ENCODE measurements at places on chromosomes 4 and X.
A peak's percentile ranks its signal among the peaks of the same experiment; 100 is the strongest.

DNA sequence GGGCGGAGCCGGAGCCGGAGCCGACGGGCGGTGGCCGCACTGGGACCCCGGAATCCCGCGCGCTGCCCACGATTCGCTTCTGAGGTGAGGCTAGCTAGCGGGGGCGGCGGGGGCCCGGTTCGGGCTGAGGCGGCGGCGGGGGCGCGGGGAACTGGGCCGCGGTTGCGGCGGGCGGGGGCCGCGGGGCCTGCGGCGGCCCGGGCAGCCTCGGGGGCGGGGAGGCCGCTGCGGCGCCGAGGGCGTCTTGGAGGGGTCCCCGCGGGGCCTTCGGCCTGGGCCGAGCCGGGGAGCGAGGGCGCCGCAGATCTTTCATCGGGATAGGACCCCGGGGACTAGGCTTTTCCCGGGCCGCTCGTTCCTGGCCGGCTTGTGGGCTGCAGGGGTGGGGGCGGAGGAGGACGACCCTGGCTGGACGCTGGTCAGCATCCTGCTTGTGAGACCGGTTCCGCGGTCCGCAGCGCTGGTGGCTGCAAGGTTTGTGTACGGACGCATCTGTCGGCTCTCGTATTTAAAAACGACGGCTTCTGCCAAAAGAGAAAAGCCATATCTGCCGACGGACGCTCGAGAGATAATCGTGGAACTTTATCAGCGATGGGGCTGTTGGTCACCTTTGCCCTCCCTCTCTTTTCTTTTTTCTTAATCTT, 419 bp downstream of the ADD1 start:
- DNase-seq: peak; percentile 14

DNA sequence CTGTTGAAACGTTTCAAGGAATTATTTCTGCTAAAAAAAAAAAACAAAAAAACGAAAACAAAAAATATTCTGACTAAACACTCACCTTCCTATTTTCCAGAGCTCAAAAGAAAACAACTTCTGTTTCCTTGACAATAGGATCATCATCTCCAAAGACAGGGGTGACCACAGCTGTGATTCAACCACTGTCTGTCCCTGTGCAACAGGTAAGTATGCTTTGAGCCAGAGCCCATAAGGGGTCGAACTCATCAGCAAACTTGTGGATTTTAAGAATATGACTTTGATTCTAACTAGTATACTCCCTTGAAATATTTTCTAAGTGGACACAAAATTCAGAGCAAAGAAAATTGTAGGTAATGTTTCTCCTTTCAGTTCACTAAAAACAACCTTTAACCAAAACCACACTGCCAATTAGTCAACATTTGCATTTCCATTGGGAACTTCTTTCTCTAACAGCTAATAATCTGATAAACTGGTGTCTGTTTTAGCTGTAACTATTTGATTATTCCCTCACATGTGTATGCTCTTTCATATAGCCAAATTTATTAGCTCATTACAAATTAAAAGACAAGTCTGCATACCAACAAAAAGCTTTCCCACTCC, 186.1 kb downstream of the PALLD start:
- DNase-seq: no peak

- no peak for DNase-seq
These were observed 62.0 kb downstream of the AWAT2 start for GRCh38 chrX:69987691-69988090.

DNA sequence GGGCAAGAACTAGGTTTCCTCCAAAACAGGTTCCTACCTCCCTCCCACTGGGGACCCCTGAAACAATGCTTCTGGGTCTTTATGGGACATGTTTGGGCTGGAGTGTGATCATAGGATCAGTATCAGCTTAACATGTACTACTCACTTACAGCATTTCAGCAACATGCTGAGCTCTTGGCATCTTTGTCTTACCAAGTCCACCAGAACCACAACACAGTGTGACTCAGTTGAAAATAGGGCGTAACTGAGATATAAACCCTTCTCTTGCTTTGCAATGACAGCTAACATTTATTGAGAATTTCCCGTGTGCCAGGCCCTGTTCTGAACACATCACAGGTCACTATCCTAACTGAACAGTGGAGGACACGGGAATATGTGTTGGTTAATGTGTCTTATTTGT, 218.5 kb upstream of the LNX1 start:
- DNase-seq: no peak

- no peak for DNase-seq
These were observed 360.0 kb downstream of the CHIC1 start for GRCh38 chrX:73922856-73923455.

DNA sequence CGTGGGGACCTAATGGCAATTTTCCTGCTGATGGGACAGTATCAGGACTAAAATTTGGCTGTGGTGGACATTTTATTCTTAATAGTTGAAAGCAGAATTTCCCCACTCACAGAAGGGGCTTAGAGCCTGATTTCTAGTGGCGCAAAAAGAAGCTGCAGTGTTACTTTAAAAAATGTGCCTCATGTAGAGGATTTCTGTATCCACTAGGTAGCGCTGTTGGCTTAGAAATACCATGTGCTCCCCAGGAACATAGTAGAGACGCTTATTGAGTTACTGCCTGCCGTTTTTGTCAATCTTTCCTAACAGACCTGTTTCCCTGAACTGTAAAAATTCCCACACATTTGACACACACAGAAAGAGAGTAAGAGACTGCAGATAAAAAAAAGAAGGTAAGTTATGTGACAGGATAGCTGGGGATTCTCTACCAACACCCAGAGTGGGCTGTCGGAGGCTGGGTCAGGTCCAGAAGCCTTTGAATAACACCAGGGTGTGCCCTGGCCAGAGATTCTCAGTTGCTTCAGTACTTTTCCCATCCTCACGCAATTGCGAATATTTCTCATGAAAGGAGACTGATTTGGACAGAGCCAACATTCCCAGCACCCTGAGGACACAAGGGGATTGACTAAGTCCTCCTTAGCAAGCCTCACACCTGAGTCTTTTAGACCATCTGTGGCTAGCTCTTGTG, 88.4 kb downstream of the ZXDA start:
- DNase-seq: peak; percentile 3

DNA sequence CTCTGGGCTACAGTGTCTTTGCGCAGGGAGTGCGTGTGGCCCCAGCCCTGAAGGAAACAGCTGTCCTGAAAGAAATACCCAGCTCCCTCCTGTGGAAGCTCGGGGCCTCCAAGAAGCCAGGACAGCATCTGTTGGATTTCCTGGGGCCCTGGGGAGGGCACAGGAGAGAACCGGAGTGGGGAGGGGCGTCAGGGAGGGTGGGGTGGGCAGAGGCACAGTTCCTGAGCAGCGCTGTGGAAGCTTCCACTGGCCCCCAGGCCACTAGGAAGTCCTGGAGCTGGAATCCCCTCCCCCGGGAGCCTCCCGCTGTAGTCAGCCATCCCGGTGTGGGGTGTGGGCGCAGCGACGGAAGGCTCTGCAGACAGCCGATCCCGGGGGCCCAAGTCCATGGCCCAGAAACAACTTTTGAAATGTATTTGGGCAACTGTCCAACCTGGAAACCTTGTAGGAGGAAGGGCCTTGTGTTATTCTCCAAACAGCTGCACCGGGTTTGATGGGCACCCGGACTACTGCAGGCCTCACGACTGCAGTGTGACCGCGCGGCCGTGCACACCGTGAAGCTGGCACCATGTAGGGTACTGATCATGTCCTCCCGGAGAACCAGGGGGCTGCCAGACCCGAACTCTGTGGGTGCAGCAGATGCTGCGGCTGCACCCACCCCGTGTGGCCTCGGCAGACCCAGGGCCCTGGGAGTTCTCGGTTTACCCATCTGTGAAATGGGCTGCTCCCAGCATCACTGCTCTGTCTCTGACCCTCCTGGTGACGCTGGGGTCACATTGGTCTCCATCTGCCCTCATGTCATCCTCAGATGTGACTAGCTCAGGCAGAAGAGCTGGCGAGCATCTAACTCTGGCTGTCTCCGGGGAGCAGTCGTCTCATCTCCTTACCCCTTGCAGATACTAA, 68.5 kb upstream of the HMX1 start:
- no peak for DNase-seq

GRCh38 chrX:108735091-108735678, 1.2 kb downstream of the IRS4 start:
- DNase-seq: no peak

- DNase-seq: no peak
These were observed 117.1 kb downstream of the TMEM164 start for GRCh38 chrX:110120025-110120424.

DNA sequence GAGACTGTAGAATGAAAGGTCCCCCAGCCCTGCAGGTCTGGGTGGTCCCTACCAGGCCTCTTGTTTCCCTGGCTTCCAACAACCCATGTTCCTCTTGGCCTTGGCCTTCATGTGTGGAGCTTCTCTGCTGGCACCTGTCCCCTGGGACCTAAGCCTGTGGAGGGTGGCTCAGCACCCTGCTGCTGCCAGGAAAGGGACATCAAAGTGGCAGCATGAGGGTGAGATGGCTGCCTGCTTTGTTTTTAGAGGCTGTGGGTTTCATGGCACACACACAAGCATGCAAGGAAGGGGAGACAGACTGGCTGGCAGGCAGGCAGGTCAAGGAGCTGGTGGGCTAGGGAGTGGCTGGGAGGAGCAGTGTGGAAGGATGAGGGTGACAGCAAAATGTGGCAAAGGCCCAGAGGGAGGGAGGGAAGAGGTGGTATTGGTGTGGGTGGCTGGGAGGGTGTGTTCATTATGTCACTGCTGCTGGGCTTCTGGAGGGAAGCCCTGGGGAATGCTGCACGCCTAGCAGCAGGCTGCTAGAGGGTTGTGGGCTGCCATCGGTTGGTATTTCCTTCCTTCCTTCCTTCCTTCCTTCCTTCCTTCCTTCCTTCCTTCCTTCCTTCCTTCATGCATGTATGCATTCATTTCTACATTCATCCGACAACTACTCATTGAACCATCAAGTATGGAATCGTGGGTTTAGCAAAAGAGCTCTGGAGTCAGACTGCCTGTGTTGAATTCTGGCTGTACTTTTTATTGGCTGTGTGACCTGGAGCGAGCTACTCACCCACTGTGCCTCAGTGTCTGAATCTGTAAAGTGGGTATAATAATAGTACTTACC, 128.7 kb upstream of the PJA1 start:
- no peak for DNase-seq

DNA sequence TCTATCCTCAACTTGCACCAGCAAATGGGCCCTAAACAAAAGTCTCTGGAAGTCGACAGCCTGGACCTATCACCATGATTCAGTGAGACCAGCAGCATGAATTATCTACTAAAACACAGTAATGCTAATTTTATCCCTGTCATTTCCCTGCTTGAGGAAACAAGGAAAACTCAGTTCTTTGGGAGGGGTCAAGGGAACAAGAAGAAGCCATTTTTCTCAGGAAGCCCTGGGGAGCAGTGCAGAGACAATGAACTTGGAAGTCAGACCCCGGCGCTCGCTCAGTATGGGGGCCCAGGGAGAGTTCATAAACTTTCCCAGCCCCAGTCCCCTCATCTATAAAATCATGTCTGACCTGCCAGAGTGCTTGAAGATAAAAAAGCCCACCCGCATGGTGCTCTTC, 50.4 kb downstream of the DCTD start:
- DNase-seq: no peak

- no peak for DNase-seq
These were observed 203.3 kb downstream of the CLCN4 start for GRCh38 chrX:10360116-10360515.

- DNase-seq: no peak
These were observed 148.9 kb downstream of the MAML3 start for GRCh38 chr4:140004922-140005627.

DNA sequence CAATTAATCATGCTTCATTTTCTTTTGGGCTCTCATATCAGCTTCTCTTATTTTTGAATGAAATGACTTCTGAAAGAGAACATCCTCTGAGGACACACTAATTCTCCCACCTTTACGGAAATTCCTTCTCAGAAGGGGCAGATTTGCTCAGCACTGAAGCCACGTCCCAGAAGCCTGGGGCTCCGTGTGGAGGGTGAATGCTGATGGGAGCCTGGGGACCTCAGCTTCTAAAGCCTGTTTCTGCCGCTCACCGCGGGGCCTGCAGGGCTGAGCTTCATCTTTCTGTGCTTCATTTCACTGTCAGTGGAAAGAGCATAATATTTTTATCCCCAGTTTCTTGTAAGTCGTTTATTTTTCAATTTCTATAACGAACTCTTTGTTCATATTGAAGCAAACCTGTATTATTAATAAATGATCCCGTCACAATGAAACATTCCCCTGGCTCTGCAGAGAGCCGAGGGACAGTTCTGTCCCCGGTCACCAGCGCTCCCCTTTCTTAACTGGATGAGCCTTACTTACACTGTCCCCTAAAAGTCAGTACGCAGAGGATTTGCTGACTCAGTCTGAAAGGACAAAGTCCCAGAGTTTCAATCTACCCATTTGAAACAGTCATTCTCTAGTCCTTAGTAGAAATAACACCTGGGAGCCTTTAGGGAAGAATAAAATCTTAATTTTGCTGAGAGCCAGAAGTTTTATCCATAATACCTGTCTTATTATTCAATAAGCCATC, 364.6 kb upstream of the FAT1 start:
- DNase-seq: no peak

- DNase-seq: no peak
These were observed 24.3 kb upstream of the PGM2 start for GRCh38 chr4:37802068-37802666.

DNA sequence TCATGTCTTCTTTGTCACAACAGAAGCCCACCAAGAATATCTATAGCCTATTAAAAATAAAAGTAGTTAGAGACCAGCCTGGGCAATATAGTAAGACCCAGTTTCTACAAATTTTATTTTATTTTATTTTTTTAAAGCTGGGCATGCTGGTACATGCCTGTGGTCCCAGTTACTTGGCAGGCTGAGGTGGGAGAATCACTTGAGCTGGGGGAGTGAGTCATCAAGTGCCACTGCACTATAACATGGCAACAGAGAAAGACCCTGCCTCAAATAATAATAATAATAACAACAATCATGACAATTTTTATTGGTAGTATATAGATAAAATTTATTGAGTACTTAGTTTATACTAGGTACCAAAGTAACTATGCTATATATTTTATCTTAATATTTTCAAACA, 93.0 kb upstream of the NPFFR2 start:
- no peak for DNase-seq

DNA sequence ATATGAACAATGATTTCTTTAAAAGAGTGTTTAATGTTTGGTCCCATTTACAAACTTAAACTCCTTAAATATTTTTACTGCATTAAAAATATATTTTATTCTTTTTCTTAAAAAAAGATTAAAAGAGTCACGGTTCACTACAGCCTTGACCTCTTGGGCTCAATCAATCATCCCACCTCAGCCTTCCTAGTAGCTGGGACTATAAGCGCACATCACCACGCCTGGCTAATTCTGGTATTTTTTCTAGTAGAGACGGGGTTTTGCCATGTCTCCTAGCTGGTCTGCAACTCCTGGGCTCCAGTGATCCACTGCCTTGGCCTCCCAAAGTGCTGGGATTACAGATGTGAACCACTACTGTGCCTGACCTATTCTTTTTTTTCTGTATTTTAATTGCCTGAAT, 104.7 kb upstream of the TLR2 start:
- no peak for DNase-seq

GRCh38 chrX:71178908-71179307, 34.3 kb downstream of the NLGN3 start:
- no peak for DNase-seq

GRCh38 chr4:107792711-107793110, 32.0 kb upstream of the SGMS2 start:
- DNase-seq: no peak

GRCh38 chr4:8938137-8938536, 66.5 kb upstream of the HMX1 start:
- DNase-seq: no peak
